Midbrain (tissue), 1 donor: ENCODE measurements at places on chromosomes 6 and 20.

GRCh38 chr6:145808239-145808638 is 6.4 kb downstream of the FBXO30 start:
- no peak for DNase-seq

DNA sequence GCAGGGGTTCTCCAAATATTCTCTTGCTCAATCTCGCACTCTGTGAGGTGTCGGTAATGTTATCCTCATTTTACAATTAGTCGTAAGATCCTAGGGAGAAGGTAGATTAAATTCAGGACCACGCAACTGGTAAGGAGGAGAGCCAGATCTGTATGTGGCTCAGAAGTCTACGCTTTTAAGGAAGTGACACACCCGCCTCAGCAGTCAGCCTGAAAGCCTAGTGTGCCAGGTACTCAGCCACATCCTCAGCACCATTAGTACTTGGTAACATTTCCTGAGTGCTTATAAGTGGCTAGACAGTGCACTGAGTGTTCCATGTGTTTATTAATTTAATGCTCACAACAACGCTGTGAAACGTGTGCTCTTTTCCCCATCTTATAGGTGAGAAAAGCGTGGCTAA is 63.7 kb downstream of the DHX35 start:
- DNase-seq = no peak

GRCh38 chr6:169964486-169965180 is 213.2 kb downstream of the ERMARD start:
- DNase-seq = no peak

DNA sequence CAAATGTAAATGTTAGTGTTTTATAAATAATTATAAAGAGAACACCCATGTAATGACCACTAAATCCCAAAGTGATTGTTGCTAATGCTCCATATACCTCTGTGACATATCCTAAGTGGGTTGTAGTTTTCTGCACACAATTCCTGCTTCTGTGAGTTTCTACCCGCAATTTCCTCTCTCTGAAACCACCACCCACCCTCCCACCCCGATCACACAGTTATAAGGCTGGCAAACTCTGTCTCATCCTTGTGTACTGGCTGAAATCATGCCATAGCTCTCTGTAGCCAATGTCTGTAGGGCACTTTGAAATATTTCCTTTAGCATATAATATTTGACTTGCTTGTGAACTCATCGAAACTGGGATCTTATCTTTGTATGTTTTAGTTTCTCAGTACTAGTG is 236.6 kb downstream of the PLCB1 start:
- no peak for DNase-seq

DNA sequence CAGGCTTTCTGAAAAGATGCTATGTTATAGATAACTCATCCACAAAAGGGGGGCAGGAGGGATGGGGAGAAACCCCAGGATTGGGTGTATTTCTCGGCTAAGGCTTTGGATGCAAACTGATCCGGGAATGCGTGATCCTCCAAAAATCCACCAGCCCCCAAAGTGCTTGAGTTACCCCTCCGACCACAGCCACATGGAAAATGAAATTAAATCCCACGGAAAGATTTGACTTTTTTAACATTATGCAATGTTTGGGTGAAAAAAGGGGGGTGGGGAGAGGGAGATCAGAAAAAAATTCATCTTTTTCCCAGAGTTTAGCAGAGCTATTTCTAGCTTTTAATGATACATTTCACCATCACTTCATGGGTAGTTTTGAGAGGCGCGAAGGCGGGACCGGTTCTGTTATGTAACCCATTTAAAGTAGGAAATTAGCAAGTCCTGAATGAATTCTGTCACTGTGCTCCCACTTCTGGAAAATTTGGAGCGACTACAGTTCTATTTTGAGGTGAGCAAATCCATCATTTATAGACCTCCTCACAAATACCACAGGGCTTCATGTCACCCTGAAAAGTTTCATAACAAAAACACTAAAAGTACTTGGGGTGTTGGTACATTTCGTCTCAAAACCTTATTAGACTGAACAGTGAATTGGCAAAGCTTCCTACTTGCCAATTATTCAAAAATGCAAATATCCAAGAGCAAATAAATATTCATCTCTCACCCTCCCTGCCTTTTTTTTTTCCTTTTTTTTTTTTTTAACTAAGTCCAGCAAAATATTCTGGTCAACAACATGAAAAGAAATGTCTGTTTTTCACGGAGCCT is 51.9 kb upstream of the NFATC2 start:
- peak; percentile 59 for DNase-seq

- no peak for DNase-seq
These were observed 3.6 kb upstream of the ARFGEF3 start for GRCh38 chr6:138157986-138158638.
